Activated CD4-positive, alpha-beta T cell treated with anti-CD3 and anti-CD28 coated beads for 1 hour (primary cell): ENCODE measurements at places on chromosomes 7 and 10.

DNA sequence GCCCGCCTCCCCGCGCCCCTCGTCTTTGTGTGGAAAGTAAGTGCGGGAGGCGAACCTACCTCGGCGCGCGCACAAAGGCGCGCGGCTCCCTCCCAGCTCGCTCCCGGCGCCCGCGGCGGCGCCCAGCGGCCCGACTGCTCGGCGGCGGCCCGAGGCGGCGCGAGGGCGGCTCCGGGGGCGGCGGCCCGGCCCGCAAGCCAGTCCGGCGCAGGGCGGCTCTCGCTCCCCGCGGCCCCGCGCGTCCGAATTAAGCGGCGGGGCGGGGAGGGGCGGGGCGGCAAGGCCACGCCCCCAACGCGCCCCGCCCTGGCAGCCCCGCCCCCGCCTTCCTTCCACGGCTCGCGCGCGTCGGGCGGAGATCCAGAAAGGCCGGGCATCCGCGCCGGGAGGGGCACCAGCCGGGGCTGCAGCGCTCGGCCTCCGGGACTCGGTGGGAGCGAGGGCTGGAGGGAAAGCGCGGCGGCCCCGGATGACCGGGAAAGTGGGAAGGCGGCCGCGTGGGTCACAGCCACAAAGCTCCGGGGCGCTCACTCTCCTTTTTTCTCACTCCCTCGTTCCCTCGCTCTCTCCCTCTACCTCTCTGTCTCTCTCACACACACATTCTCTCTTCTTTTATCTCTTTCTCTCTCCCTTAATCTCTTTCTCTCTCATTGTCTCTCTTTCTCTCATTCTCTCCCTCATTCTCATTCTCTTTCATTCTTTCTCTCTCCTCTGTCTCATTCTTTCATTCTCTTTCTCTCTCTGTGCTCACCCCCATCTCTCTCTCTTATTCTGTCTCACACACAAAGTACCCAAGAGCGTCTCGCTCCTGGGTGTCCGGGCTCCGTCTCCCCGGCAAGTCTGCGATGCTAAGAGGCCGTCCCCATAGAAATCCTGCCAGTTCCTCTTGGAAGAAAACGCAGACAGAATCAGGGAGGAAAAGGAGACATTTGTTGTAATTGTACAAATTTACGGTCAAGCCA lies 170.2 kb downstream of the FAM107B start:
- peak; percentile 63 for DNase-seq

DNA sequence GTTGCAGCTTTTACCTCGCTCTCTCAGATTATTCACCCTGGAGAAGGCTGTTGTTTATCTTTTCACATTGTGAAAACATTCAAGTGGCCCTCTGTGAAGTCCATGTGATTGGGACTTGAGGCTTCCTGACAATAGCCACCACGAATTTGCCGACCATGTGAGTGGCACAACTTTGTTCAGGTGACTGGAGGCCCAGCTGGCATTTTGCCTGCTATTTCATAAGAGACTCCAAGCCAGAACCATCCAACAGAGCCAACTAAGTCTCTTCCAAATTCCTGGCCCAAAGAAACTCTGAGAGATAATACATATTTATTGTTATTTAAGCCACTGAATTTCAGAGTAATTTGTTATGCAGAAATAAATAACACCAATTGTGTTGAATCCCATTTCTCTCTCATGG lies 38.2 kb upstream of the CCSER2 start:
- DNase-seq, result no peak

DNA sequence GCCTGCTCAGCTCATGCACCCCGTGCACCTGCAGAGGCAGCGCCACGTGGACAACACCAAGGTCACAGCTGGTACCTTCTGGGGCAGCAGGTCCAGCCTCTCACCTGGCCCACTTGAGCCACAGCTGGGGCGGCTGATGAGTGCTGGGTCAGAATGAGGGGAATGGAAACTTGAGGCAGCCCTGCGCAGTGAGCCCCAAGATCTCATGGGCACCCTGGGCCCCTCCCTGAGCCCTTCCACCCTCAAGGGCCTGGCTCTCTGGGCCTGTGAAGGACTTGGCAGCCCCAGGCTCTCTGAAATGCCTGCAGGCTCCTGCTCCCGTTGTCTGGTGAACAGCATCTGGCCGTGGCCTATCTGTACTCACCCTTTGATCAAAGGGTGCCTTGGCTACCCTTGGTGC lies 112.7 kb downstream of the TCERG1L start:
- peak; percentile 3 for DNase-seq

- DNase-seq, result no peak
These were observed 160.6 kb upstream of the ADO start for GRCh38 chr10:62643606-62644587.

DNA sequence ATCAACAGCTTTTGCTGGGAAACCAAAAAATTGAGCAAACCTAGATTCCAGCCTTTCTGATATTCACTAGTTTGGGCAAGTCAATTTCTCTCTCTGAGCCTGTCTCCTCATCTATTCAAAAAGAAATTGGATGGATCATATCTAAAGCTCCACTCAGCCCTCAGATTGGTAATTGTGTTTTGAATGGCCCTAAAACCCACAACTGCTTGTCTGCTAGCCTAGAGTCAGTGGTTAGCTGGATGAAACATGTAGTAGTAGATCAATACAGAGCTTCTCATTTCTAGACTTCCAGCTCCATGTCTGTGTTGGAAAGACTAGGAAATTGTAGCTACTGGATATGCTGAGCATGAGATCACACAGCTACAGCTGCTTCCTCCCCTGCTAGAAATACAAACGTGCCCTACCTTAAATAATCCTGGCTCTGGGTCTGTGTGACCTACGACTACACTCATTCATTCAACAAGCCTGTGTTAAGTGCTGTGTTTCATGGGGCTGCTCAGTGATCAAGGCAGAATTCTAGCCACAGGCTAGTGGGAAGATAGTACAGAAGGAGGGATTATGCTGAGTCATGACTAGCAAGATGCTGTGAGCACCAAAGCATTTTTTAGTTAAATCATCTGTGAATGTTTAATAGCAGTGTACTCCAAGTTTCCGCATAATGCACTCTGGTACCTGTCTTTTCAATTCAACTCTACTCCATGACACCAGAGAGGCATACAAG lies 15.7 kb downstream of the DNTT start:
- DNase-seq, result no peak

GRCh38 chr7:92740700-92741126 lies 95.7 kb downstream of the CDK6 start:
- no peak for DNase-seq

- DNase-seq, result no peak
These were observed 87.4 kb upstream of the RNF148 start for GRCh38 chr7:122790132-122790531.

DNA sequence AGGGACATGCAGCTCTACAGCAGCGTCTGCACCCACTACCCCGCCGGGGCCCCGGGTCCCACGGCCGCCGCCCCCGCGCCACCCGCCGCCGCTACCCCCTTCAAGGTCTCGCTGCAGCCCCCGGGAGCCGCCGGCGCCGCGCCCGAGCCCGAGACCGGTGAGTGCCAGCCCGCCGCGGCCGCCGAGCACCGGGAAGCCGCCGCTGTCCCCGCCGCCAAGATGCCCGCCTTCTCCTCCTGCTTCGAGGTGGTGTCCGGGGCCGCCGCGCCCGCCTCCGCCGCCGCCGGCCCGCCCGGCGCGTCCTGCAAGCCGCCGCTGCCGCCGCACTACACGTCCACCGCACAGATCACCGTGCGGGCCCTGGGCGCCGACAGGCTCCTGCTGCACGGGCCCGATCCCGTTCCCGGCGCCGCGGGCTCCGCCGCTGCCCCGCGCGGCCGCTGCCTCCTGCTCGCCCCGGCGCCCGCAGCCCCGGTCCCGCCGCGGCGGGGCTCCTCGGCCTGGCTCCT lies 631 bp downstream of the OTUD1 start:
- DNase-seq, result no peak

- DNase-seq, result no peak
These were observed 171.0 kb downstream of the PTPN20 start for GRCh38 chr10:47082055-47082784.

DNA sequence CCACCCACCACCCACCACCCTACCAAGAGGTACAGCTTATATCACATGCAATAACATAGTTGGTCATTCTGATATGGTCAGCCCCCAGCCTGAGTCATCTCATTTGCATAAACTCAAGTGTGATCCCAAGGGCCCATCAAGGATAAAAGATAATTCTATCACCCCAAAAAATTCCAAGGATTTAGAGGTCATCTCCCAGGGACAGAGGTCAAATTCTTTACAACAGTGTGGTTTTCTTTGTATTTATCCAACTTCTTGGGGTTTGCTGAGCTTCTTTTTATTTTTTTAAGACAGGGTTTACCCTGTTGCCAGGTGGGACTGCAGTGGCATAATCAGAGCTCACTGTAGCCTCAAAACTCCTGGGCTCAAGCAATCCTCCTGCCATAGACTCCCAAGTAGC lies 9.4 kb upstream of the GTPBP10 start:
- DNase-seq, result no peak

- no peak for DNase-seq
These were observed 143.3 kb upstream of the LRGUK start for GRCh38 chr7:133983685-133984419.

- no peak for DNase-seq
These were observed 123.1 kb downstream of the MBL2 start for GRCh38 chr10:52649511-52649910.

DNA sequence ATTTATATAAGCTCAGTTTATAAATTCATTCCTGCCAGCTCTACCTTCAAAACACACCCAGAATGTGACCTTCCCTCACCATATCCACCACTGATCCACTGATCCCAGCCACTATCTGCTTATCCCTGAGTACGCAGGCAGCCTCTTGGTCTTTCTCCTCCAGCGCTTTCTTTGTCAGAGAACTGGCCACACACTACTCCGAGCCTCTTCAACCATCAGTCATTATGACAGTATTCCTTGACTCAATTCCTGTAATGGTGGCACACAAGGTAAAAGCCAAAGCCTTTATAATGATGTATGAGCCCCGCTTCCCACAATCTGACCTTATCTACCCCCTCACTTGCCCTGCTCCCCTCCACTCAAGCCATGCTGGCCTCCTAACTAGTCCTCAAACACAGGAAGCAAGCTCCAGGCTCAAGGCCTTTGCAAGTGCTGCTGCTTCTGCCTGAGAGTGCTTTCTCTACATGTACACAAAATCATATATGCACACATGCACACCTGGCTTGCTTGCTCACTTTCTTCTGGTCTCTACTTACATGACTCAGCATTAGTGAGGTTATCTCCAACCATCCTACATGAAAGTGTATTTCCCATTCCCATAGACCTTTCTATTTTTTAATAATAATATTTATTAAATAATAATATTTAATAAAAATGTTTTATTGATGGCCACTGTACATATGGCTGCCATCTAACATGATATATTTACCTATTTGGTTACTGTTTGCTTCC lies 150.4 kb upstream of the FEZF1 start:
- DNase-seq, result no peak

- no peak for DNase-seq
These were observed 121.9 kb upstream of the AKR1E2 start for GRCh38 chr10:4704034-4704545.

GRCh38 chr10:4720463-4720862 lies 105.5 kb upstream of the AKR1E2 start:
- no peak for DNase-seq

GRCh38 chr10:113261161-113261560 lies 291.7 kb upstream of the HABP2 start:
- DNase-seq, result no peak

GRCh38 chr10:75606203-75606779 lies 174.9 kb downstream of the LRMDA start:
- no peak for DNase-seq

GRCh38 chr7:29156907-29157452 lies 10.6 kb upstream of the CPVL start:
- DNase-seq, result no peak

- no peak for DNase-seq
These were observed 21.5 kb upstream of the GRIFIN start for GRCh38 chr7:2497500-2498336.

GRCh38 chr10:75472685-75473084 lies 41.3 kb downstream of the LRMDA start:
- DNase-seq, result no peak

DNA sequence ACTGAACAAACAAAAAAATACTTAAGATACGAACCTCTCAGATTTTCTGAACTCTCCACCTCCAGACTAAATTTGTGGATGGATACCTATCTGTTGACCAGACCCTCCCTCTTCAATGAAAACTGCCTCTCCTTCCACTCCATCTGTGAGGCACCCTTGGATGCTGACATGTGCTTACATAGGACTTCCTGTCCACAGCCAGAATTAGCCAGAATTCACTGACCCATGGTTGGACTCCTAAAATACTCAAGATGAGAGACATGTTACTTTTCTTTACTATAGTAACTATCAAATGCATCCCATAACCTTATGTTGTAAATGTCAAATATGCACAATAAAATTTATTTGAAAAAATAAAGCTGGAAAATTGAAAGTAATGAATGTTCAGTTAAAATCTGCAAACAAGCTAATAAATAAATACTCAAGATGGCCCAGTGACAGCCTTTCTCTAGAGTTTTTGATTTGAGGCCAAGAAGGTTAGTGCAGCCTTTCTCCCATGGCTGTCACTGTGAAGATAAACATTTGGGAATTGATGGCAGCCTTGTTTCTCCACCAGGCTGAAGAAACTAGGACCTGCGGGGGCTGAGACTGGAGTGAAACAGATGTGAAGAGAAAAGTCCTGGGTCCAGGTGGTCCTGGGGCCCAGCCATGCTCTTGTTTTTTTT lies 287.0 kb downstream of the ZEB1 start:
- no peak for DNase-seq

- DNase-seq, result peak; percentile 18
These were observed 30.2 kb upstream of the EZH2 start for GRCh38 chr7:148914208-148914777.

DNA sequence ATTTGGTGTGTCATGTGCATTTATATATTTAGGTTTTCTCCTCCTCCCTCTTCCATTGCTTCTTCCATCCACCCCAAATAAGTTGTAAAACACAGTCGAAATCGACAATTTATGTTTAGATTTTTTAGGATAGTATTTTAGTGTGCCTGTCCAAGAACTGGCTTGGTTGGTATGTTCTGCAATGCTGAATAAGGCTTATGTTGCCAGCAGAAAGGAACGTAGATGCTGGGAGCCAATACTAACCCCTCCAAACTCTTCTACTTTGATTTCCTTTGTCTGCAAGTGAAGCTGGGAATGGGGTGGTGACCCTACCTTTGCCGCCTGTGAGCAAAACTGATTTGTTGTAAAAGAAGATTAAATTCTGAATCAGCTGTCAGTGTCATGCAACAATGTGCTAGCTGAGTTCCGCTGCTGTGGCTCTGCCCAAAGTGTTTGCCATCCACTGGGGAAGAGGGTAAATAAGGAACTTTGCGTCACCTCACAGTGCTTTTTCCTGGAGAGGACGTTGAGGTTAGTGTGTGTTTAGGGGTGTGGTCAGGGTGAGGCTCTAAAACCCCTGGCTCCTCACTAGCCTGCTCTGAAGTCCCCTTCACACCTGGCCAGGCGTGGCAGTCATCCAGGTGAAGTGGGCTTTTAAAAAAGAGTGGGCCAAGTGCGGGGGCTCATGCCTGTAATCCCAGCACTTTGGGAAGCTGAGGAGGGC lies 44.4 kb downstream of the TACC2 start:
- DNase-seq, result no peak

- no peak for DNase-seq
These were observed 186.1 kb upstream of the KAT6B start for GRCh38 chr10:74640134-74640921.

- no peak for DNase-seq
These were observed 67.5 kb downstream of the NT5C2 start for GRCh38 chr10:103125323-103126267.

- DNase-seq, result no peak
These were observed 70.9 kb downstream of the WIPF3 start for GRCh38 chr7:29877196-29877595.
